Neural progenitor cell (in vitro differentiated cells): ENCODE measurements at places on chromosomes 1 and 21.

DNA sequence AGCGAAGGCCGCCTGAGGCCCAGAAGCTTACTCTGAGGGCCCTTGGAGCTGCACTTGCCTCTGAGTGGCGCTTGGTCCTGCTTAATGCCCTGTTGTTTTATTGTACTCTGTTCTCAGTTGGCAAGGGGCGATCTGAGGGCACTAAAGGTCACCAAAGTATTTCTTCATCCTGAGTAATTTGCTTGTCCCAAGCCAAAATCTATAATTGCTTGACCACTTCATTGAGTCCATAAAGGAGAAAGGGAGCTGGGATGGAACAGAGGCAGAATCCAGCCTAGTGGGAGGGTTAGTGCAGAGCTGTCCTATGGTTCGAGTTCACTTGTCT is 376 bp upstream of the NUAK2 start:
- no peak for DNase-seq

- DNase-seq: no peak
Measured at GRCh38 chr1:117020526-117021156, 19.1 kb downstream of the CD101 start.

DNA sequence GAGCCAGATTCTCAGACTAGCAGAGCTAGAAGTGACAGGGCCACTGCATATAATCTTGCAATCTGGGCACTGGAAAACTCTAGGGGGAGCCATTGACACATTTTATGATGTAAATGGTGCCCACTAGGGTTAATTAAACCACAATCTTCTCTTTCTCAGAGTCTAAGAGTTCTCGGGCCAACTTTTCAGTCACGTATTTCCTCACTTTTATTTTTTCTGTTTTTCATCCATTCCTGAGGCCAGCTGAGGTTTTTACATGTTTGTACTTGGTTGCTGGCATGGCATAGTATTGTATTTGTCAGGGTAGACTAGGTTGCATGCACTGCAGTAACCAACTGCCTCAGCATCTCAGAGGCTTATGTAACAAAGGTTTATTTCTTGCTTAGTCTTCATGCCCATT is 138.2 kb downstream of the ZNF326 start:
- DNase-seq: peak; percentile 80

- DNase-seq: no peak
Measured at GRCh38 chr1:17108360-17108759, 10.9 kb downstream of the PADI2 start.

DNA sequence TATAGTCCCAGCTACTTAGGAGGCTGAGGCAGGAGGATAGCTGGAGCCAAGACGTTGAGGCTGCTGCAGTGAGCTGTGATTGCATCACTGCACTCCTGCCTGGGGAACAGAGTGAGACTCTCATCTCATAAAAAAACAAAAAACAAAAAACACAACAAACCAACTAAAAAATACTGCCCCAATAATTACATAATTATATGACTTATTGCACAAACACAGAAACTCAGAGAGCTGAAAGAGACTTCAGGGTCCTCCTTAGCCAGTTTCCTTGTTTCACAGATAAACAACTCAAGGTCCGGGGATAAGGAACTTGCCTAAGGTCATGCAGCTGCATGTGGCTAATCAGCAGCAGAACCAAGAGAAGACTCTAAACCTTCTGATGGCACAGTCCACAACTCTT is 11.9 kb downstream of the EXTL2 start:
- DNase-seq: no peak

DNA sequence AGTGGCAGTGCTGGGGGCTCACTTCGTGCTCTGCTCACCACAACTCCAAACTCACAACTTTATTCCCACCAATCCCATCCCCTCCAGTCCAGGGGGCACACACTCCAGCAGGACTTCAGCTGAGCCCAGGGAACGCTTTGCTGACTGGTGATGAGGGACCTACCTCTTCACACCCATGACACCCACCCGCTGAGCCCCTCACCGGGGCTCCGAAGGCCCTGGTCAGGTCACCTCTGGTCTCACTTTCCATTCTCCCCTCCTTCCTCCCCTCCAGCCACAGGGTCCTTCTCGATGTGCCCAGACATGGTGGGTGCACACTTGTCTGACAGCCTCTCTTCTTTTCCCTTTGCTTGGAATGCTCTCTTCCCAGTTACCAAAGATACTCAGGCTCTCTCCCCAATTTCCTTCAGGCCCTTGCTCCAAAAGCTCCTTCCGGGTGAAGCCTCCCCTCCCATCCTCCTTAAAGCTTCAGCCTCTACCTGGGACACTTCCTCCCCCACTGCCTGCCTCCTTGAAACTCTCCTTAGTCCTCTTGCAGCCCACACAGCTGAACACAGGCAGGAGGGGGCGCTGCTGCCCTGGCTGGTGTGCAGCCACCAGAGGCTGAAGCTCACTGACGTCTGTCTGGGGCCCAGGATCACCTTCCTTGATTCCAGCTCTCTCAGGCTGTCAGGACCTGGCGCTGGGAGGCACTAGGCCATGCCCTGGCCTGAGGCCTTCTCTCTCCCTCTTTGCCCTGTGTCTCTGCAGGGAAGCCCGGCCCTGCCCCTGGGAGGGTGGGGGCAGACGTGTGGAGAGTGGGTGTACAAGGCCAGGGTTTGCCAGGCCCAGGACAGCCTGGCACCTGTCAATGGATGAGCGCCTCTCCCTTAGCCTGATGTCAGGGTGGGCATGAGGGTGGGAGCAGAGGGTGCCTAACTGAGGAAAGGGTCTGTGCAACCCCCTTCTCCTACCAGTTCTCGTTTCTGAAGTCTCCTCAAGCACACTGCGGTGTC is 1.6 kb downstream of the KCNE1 start:
- peak; percentile 82 for DNase-seq

GRCh38 chr1:181674617-181675016 is 191.3 kb downstream of the CACNA1E start:
- DNase-seq: no peak

GRCh38 chr21:44525391-44526095 is 14.5 kb downstream of the KRTAP10-1 start:
- DNase-seq: no peak

GRCh38 chr1:53614231-53615021 is 124.5 kb downstream of the GLIS1 start:
- DNase-seq: no peak

- peak; percentile 11 for DNase-seq
Measured at GRCh38 chr21:38140207-38140903, 116.4 kb upstream of the KCNJ15 start.

DNA sequence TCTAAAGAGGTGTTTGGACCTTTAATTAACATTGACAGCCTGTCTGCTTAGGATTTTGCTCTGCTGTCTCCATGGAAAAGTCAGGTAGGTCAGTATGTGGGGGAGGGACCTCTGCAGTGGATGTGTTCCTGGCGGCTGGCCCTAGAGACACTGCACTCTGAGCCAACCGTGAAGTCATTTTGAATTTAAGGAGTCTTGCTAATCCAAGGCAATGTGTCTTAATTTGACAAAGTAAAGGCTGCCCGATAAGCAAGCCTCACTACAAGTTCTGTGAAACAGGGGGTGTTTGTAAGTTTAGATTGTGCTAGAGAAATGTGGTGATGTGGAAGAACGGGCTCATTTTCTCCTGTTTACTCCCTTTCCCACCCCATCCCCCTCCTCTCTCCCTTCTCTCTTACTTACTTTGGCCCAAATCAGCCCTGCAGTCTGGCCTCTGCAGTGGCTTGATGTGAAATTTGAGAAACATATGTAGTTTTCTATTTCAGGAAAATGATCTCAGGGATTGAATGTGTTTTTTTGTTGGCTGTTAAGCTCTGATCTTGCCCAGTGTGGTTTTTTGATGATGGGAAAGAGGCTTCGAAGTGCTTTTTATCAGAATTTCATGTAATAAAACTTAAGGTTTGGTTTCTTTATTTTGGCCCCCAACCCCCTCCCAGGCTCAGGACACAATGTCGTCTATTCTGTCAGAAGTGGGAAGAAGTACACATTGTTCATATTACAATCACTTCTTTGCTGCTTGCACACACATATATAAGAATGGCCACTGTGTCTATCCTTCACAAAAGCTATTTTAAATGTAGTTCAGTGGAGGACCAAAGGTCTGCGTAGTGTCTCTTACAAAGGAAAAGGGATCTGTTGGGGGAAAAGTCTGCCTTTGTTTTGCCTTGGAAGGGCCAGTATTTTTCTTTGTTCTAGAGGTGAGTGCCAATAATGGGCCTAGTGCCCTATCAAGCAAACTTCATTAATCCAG is 96.6 kb downstream of the FGGY start:
- peak; percentile 51 for DNase-seq

DNA sequence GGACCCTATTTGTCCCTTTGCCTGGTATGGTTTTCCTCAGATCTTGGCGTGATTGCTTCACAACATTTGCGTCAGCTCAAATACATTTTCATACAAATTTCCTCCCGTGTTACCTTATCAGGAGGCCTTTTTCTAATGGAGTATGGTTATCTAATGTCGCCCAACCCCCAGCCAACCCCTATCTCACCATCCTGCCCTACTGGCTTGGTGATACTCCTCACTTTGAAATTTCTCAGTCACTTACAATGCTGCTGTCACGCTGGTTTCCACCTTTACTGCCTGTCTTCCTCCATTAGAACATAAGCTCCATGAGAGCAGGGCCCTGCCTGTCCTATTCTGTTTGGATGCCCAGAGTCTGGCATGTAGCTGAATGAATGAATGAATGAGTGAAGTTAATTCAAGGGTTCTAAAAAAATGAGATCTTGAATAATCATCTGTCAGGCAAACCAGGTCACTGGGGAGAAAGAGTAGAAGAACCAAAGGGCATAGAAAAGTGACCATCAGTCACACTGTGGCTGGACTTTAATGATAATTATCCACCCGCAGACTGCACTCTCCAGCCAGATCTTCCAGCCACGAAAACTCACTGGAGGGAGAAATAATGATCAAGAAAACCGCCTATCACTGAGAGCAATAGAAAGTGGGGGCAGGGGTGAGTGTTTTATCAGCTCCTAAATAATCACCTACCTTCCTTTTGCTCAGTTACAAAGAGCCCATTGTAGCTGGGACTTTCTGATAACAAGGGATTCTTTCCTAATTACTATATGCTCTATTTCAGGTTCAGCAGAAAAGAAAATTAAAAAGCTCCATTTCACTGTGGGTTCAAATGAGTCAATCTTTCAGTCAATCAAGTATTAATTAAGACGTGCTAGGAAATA is 21.3 kb downstream of the KIAA0040 start:
- DNase-seq: no peak

GRCh38 chr1:52677076-52677806 is 20.9 kb downstream of the COA7 start:
- DNase-seq: no peak

DNA sequence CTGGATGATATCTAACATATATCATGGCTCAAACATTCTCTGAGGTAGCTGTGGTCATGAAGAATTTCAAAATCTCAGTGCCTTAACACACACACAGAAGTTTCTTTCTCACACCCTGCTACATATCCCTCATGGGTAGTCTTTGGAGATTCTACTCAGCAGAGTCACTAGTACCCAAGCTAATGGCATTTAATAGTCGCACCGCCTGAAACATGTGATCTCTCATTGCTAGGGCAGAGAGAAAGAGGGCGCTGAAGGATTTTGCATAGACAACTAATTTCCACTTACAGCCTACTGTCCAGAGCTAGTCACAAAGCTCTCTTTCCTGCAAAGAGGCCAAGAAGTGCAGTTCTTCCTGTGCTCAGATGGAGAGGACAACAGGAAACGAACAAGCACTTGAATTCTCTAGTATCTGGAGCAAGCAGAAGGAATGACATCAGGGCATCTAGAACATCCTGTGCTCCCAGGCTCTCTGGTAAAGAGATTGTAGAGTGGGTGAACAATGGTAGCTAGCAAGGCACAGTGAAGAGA is 183.4 kb upstream of the PTBP2 start:
- DNase-seq: no peak

DNA sequence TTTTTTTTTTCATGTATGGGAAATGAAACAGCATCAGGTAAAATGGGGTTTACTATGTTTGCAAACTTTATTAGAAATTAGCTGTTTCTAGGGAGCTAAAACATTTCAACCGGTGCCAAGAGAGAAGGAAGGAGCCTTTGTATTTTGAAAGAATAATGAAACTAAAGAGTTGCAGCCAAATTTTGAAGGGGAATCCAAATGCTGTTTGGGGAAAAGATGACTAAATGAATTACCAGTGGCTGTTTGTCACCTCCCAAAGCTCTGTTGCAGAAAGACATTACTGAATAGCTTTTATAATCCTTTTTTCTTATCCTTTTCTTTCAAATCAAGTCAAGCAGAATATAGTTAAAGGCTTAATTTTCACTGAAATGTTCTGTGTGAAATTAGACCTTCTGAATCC is 591.3 kb upstream of the ADGRL2 start:
- DNase-seq: no peak

- DNase-seq: no peak
Measured at GRCh38 chr21:29678626-29679025, 261.2 kb downstream of the GRIK1 start.

GRCh38 chr1:21906173-21907078 is 30.7 kb downstream of the HSPG2 start:
- DNase-seq: no peak

DNA sequence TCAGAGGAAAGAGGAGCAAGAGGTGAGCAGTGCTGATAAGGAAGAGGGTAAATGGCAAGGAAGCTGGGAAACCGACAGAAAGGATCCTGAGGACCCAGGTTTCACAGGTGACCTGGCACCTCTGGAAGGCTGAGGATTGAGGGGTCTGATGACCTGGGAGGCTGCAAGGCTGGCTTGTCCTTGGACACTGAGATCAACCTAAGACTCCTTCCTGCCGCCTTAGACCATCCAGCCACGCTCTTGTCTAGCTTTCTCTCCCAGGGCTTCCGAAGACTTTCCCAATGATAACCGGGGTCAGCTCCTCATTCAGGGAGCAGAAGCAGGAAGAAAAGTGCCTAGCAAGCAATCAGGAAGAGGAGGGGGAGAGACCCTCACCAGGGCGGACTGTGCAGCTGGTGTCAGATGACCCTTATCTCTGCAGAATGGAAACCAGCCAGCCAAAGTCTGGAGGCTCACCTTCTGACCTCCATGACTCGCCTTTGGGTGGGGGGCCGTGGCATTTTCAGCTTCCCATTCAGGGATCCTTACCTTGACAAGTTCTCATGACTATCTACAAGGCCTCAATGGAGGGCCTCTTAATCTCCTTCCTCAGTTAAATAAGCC is 77.7 kb downstream of the CAPZB start:
- DNase-seq: no peak

GRCh38 chr1:166383635-166384346 is 217.0 kb upstream of the FAM78B start:
- no peak for DNase-seq

- DNase-seq: peak; percentile 86
Measured at GRCh38 chr1:234607109-234608024, 2.6 kb downstream of the IRF2BP2 start.

- no peak for DNase-seq
Measured at GRCh38 chr1:157834430-157834829, 7.2 kb downstream of the CD5L start.
